Activated CD4-positive, alpha-beta T cell treated with anti-CD3 and anti-CD28 coated beads for 1 hour (primary cell): ENCODE measurements at places on chromosomes 6 and 20.

DNA sequence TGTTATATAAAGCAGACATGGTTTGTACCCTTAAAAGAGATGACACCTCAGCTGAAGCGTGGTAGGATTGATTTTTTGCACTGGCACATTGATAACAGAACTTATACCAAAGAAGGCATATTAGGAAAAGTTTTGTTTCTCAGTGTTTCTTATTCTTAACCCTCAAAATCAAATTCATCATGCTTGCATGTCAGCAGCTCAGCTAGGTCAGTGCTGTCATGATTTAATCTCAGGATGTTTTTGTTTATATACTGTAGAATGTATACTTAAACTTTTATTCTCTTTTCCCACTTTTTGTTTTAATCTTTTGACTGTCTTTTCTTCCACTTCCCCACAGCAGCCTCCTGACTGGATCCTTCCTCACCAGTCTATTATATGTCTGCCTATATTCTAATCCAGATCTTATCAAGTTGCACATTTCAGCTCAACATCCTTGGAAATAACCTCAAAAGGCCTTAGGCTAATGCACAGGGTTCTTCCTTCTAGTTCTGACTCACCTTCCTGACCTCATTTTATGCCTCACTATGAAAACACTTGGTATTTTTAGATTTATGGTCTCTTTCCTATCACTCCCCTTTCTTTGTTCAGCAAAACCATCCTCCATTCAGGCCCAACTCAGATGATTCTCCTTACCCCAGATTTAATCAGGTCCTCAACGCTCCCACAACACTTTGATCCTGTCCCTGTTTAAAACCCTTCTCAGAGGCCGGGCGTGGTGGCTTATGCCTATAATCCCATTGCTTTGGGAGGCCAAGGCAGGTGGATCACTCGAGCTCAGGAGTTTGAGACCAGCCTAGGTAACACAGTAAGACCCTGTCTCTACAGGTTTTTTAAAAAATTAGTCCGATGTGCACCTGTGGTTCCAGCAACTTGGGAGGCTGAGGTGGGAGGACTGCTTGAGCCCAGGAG lies 7.2 kb downstream of the HEBP2 start:
- no peak for DNase-seq

DNA sequence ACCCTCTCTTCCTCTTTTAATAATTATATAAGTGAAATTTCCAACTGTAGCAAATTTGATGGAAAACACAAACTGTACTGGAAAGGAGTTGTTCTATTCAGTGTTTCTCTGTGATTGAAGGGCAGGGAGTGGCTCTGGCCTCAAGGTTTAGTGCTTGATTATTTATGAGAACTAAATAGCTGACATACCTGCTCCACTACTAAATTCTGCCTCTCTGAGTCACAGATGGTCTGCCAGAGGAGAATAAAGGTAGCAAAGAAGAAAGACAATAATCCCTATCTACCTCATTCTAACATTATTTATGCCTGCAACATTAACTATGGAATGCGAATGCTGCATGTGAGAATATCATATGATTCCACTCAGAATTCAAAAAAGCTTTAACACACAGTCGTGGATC lies 9.3 kb downstream of the BMP5 start:
- no peak for DNase-seq

- no peak for DNase-seq
These were observed 86.3 kb downstream of the CHMP4B start for GRCh38 chr20:33897313-33897912.

DNA sequence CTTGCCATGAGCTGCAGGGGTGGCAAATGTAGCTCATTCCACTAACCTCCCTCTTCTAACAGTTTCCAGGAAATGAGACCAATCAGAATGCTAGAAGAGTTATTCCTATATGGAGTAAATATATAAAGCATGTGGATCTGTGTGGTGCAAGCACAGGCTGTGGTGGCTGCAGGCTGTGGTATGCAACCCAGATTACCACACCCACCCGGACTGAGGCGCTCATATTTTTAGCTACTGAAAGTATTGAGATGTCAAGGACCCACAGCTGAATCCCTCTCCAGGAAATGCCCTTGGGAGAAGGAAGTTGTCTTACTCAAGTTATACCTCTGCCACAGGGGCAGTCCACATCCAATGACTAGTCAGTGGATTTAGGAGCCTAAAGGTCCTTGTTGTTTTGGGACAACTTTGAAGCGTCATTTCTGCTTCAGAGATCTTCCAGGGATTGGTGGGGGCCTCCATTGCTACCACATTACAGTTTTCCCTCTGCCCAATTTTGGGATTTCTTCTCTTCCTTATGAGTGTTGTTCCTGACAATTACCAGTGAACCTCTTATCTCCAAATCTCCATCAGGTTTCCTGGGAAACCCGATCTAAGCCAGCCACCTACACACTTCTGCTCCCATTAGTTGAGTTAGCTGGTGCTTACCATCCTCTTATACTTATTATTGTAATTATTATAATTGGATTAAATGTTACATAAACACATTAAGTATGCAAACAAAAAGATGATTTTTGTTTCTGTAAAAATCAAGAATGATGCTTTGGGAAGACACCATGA lies 12.1 kb upstream of the REPS1 start:
- DNase-seq: no peak

GRCh38 chr6:70863343-70863742 lies 93.5 kb downstream of the B3GAT2 start:
- no peak for DNase-seq

GRCh38 chr6:45419571-45420082 lies 41.9 kb upstream of the SUPT3H start:
- peak; percentile 43 for DNase-seq

DNA sequence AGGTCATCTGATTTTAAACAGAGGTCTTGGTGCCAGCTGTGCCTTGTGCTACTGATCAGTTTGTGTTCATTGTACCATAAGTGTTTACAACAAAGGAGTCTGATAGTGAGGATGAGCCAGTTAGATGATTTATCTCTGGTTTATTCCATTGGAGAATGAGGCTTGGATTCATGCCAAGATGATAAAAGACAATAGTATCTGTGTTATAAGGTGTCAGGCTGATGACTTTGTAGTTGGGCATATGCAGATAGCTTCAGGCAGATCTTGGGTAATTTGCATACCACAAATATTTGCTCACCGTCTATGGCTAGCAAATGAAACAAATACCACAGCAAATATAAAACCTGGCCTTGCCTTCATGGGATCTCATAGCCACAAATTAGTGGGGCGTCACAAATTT lies 43.3 kb upstream of the PHACTR2 start:
- DNase-seq: no peak

GRCh38 chr20:36098364-36098763 lies 56.2 kb upstream of the EPB41L1 start:
- DNase-seq: no peak

GRCh38 chr20:16761305-16761829 lies 13.2 kb downstream of the OTOR start:
- peak; percentile 13 for DNase-seq

DNA sequence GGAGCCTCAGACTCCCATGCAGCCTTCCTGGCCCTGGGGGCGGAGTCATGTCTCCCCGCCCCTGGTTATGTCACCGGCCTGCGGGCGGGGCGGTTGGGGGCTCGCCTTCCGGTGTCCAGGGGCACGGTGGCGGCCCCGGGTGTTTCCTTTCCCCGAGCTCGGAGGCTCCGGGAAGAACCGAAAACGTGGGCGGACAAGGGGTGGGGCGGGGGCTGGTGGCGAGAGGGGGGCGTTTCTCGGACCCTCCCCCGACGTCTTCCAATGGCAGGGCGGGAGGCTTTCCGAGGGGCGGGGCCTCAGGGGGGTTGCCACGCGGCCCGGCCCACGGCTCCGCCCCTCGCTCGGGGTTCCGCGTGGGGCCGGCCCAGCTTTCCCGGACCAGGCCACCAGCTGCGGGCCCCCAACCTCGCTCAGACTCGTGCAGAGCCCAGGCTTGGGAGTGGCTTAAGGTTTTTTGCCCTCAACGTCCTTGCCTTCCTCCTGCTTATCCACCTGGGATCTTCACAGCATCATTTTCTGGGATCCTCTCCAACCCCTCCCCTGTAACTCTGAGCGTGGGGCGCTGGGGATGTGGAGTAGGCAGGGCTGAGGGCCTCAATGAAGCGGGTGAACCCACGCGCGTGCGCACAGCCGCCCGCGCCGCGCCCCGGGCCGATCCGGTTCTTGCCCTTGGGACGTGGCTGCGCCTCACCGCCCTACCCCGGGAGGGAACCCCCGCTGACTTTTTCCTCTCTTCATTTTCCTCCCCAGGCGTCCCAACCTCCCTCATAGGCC lies 2.1 kb upstream of the NRN1 start:
- no peak for DNase-seq

GRCh38 chr20:56460459-56460858 lies 8.0 kb upstream of the RTF2 start:
- DNase-seq: no peak

DNA sequence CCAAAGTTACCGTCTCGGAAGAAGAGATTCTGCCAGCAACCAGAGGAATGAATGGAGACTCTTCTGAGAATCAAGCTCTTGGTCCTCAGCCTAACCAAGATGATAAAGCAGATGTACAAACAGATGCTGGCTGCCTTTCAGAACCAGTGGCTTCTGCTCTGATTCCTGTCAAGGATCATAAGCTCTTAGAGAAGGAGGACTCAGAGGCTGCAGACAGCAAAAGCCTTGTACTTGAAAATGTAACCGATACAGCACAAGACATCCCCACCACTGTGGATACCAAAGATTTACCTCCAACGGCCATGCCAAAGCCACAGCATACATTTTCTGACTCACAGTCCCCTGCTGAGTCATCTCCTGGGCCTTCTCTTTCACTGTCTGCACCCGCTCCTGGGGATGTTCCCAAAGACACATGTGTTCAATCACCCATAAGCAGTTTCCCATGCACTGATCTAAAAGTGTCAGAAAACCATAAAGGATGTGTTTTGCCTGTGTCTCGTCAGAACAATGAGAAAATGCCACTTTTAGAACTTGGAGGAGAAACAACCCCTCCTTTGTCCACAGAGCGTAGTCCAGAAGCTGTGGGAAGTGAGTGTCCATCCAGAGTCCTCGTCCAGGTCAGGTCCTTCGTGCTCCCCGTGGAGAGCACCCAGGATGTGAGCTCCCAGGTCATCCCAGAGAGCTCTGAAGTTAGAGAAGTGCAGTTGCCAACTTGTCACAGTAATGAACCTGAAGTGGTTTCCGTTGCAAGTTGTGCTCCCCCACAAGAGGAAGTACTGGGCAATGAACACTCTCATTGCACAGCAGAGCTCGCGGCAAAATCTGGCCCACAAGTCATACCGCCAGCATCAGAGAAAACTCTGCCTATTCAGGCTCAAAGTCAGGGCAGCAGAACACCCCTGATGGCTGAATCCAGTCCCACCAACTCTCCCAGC lies 109.6 kb downstream of the RTN4IP1 start:
- DNase-seq: peak; percentile 59

GRCh38 chr6:41734666-41735426 lies 562 bp downstream of the TFEB start:
- DNase-seq: peak; percentile 55

DNA sequence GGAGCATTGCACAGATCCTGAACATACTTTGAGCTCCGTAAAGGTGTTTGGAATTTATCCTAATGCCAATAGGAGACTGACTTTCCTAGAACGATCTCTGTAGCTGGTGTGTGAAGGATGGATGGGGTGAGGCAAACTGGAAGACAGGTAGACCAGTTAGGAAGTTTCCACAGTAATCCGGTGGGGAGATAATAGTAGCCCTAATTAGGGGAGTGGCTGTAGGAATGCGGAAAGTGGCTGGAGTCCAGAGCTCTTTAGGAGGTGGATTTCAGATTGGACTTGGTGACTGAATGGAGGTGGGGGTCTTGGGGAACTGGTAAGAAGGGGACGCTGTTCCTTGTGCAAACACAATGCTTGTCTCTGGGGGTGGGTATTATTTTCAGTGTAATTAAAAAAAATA lies 146.3 kb downstream of the SOX4 start:
- DNase-seq: no peak

DNA sequence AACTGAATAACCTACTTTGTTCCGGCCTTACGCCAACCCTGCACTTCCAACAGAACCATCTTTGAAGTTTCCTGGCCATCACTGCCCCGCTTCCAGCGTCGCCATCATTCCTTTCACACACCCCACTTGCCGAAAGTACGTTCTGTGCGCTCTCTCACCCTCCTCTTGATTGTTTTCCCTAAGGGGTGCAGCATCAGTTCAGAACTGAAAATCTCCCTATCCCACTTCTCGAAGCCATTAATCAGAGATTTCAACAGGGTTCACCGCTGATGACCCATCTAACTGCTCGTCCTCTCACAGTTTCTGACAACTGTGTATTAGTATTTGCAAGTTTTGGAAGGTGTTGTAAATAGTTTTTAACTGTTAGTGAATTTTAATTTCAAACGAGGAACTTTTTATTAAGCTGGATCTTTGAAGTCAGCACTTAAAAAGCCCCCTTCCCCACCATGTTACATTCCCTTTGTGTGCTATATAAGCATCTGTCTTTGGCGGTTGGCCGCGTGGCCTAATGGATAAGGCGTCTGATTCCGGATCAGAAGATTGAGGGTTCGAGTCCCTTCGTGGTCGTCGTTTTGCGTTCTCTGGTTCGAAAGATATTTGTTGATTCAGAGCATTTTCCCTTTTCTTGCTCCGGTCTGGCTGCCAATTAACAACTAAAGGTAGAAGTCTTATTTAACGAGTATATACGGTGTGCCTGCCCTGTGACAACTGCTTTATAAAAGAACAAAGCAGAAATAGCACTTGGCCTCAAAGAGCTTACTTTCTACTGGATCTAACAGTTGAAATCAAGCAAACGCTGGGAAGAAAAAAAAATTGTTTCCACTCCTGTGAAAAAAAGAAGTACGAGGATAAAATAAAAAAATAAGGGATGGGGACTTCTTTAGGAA lies 42.6 kb downstream of the TRIM27 start:
- peak; percentile 50 for DNase-seq
